ENCODE measurements at places on chromosomes 7 and 10. TPM values are rescaled to one million over a fixed set of nuclear protein-coding genes. Genes with fewer than 3 reads are reported as not detected.

The MYOZ1 gene
- total RNA-seq = 0.87 TPM

The PRTFDC1 gene
- 13.7 TPM for total RNA-seq

The TMEM140 gene
- 29.3 TPM for total RNA-seq

The IFIT1B gene
- total RNA-seq = not detected

The FXYD4 gene
- not detected for total RNA-seq

The IL15RA gene
- total RNA-seq = 3.5 TPM

The RGR gene
- total RNA-seq = not detected

The FAM25C gene
- total RNA-seq = not detected

The IDI2 gene
- total RNA-seq = not detected

All from renal cortical epithelial cell (primary cell).